ENCODE measurements at places on chromosomes 2 and 18.

DNA sequence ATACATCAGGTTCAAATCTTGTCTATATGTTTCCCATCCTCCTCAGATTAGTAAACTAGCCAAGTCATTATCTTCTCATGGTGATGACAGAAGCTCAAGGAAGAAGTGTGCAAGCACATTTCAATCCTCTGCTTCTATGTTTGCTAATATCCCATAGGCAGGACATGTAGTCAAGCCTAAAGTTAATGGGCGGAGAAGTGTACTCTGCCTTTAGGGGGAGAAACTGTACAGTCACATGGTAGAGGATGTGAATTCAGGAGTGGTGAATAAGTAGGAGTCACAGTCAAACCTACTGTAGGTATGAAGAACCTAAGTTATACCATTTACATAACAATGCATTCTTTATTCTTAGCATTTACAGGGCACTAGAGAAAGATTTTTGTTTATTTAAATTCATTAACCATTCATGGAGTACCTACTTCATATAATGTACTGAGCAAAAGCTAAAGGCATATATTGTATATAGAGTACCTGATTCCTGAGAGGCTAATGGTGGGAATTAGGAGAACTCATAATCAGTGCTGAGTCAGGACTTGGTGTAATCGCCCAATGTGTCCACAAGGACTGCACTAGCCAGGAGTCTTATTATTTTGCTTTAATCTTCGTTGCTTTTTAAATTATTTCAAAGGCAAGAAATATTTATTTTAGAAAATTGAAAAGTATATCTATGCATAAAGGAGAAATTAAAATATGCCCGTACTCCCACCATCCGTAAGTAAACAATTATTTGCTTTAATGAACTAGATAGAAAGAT lies 394.3 kb upstream of the ETAA1 start:
- no peak for DNase-seq

DNA sequence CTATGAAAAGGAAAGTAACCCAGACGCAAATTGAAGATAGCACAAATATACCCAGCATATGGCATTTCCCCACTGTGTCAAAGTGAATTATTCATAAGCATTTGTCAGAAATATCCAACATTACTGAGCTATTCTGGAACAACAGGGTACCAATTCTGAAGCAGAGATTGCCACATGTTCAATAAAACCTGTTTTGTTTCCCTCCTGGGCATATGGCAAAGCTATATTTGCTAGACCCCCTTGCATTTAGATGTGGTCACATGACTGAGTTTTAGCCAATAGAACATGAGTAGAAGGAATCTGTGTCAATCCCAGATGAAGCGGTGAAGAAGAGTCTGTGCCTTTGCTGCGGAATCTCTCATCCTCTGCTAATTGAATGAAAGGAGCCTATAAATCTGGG lies 296.4 kb upstream of the DLGAP1 start:
- DNase-seq, result no peak

DNA sequence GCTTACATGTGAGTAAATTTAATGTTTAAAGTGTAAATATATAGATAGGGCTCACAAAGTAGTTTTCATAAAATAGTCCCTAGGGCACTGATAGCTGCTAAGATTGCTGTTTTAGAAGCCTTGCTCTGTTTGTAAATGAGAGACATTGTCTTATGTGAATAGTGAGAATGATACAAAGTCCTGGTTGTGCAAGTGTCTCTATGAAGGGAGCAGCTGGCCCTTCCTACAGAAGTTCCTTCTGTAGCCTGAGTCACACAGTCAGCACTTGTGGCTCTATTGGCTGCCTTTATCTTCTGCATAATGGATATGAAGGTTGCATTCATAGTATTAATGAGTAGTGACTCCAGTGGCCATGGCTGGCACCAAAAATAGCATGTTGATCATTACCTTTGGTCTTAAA lies 279.7 kb downstream of the OSR1 start:
- no peak for DNase-seq

GRCh38 chr2:226761195-226761583 lies 38.4 kb downstream of the IRS1 start:
- no peak for DNase-seq

DNA sequence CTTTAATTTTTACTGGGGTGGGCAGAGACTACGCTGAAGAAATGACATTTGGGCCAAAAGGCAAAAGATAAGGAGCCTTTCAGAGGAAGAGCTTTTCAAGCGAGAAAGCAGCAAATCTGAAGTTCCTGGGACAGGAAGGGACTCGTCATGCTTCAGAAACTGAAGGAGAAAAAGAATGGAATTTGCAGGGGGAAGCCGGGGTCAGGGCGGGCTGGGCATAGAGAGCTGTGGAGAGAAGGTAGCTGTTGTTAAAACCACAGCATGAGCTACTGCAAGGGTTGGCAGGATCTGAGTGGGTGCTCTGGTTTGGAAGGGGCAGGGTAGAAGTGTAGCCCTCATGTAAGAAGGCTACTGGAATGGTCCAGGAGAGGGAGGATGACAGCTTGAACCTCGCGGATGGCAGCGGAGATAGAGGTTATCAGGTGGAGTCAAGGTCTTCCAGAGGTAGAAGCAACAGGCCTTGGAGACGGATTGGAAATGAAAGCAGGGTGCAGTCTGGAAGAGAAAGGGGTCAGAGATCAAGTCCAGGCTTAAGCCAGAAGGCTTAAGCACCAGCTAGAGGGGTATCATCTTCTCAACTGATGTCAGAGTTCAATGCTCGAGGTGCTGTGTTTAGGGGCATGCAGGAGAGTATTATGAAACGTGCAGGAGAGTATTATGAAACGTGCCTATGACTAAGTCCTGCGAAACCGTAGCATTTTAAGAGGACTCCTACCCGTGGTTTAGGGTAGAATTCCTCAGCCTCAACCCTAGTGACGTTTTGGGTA lies 18.9 kb downstream of the ATP8B1 start:
- no peak for DNase-seq

DNA sequence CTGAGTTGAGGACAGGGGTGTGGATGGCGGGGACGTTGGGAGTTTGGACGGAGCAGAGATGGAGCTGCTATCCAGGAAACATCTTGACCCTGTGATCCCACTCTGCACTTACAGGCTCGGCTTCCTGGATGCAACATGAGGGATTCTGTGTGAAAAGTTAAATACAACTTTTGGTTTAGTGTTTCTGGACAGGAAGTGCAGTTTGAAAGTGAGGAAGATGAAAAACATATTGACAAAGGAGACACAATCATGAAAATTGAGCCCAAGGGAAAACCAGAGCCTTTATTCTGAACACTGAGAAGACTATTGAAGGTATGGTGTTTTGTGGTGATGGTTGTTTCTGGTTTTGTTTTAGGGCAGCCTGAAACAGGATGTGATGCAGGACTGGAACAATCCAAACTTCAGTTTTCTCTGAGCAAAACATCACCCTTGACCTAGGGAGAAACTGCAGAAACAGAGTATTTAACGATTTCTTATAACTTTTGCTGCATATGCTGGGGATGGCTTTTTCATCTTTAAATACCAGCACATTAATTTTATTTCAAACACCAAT lies 76.5 kb upstream of the RFX8 start:
- no peak for DNase-seq

GRCh38 chr2:229943770-229944449 lies 21.6 kb downstream of the FBXO36 start:
- no peak for DNase-seq

GRCh38 chr2:213237251-213237650 lies 47.0 kb upstream of the SPAG16 start:
- no peak for DNase-seq

GRCh38 chr18:79011300-79011870 lies 31.8 kb downstream of the SALL3 start:
- no peak for DNase-seq

DNA sequence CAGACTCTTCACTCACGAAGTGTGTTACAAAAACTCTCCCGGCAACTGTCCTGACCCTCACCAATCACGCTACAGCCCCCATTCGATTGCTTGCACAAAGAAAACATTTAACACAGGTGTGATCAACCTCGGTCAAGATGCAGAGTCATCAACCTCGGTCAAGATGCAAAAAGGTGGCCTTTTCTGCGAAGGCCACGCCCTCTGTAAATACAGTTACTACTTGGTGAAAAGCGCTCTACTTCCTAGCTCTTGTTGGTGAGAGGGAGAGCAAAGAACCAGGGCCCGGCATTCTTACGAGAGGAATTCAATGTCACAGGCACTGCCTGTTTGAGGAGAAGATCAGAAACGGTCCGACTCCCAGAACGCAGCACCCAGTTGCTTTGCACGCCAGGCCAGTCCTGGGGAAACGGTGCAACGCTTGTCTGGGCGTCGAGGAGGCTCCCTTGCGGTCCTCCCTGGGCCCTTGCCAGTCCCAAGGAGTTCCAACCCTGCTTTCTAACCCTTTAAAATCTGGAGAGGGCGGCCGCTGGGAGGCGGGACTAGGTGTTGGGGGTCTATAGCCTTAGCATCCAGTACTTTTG lies 1.9 kb downstream of the PIEZO2 start:
- no peak for DNase-seq

GRCh38 chr18:59006461-59007067 lies 133.1 kb upstream of the SEC11C start:
- no peak for DNase-seq
